ENCODE measurements at places on chromosomes 11 and 22. TPM values are rescaled to one million over a fixed set of nuclear protein-coding genes. Genes with fewer than 3 reads are reported as not detected.

- peak; percentile 14 for DNase-seq
- no peaks in the 10 kb centered on the region for H3K36me3 ChIP-seq
- no peaks in the 10 kb centered on the region for H3K27me3 ChIP-seq
- H3K4me1 ChIP-seq = peaks cover 21% of the 10 kb centered on the region
- H3K4me3 ChIP-seq = no peak overlapping the region
Observed at GRCh38 chr11:63709336-63709884, 28.1 kb downstream of the RTN3 start.

- H3K4me1 ChIP-seq = peaks cover 38% of the 10 kb centered on the region
- H3K36me3 ChIP-seq = no peaks in the 10 kb centered on the region
- peak overlapping the region; percentile 94 for H3K27ac ChIP-seq
- no peaks in the 10 kb centered on the region for H3K27me3 ChIP-seq
- DNase-seq = peak; percentile 93
Observed at GRCh38 chr22:42978453-42979103, 36.4 kb downstream of the PACSIN2 start.

ROBO4 gene
- total RNA-seq = 1.3 TPM

- H3K4me3 ChIP-seq = no peak overlapping the region
- no peak overlapping the region for H3K27ac ChIP-seq
- no peak for DNase-seq
- H3K36me3 ChIP-seq = no peaks in the 10 kb centered on the region
Observed at GRCh38 chr11:2903672-2904011, 18.1 kb upstream of the CDKN1C start.

DNA sequence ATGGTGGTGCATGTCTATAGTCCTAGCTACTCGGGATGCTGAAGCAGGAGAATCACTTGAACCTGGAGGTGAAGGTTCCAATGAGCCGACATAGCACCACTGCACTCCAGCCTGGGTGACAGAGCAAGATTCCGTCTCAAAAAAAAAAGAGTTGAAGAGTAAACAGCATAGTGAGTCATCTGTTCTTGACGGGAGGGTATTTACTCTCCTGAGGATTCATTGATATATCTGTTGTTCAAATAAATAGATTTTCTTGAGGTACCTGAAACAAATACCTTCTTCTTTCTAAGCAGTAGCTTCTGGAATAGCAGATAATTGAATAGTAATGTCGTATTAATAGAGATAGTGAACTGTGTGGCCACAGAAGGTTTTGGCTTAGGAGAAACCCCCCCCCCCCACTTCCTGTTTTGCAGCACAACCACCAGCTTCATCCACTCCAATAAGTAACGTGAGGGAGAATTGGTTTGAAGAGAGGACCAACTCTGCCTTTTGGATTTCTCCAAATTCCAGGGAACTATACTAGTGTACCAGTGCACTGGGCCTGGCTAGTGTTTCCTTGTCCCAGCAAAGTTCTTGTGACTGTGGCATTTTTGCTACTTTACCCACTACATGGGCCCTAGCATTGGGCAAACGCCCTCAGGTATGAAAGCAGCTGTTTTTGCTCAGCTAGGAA is 90.0 kb downstream of the PRMT3 start:
- H3K27me3 ChIP-seq = no peaks in the 10 kb centered on the region
- no peaks in the 10 kb centered on the region for H3K36me3 ChIP-seq

LDHAL6A gene
- not detected for total RNA-seq

DNA sequence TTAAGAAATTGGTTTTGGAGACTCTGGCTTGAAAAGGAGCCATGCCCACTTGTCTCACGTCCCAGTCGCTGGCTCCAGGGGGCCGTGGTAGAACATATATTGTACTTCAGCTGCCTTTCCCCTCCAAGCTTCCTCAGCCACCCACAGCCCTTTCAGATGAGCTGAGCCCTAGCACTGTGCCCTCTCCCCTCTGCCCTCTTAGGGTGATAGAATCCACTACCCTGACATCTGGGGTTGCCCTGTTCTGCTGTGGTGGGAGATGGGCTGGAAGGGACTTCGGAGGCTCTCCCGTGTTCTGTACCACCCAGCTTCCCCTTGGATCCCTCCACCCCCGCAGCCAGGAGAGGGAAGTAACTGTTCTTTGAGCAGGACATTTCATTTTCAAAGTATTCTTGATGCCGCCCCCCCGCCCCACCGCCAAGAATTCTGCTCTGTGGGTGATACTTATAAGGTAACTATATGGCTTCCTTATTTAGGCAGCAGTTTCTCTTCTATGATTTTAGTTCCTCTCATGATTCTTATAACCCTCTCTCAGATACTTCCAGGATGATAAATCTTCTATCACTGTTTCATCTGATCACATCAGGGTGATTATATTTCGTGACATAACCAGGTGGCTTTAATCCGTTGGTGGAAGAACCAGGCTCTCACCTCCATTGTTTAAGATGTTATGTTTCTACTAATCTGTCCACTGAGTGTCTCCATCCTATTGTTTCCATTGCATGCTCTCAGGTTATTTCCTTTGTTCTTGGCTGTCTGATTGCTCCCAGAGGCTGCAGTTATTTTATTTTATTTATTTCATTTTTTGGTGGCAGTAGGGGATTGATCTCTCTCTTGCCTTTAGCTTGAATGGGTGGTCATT is 24.1 kb downstream of the ZBTB16 start:
- no peak overlapping the region for H3K27ac ChIP-seq
- no peak overlapping the region for H3K4me3 ChIP-seq
- H3K27me3 ChIP-seq = peaks cover 3% of the 10 kb centered on the region
